ENCODE measurements at places on chromosomes 5 and 9.

GRCh38 chr5:178688551-178688950 lies 41.9 kb downstream of the ZNF354A start:
- DNase-seq = no peak

- peak; percentile 84 for DNase-seq
Measured at GRCh38 chr5:135191084-135191826, 157.2 kb upstream of the PITX1 start.

GRCh38 chr5:10331341-10331796 lies 22.1 kb upstream of the MARCHF6 start:
- peak; percentile 67 for DNase-seq

GRCh38 chr5:112697322-112697721 lies 40.4 kb upstream of the APC start:
- DNase-seq = no peak

GRCh38 chr5:77630114-77630680 lies 8.3 kb downstream of the OTP start:
- peak; percentile 56 for DNase-seq

DNA sequence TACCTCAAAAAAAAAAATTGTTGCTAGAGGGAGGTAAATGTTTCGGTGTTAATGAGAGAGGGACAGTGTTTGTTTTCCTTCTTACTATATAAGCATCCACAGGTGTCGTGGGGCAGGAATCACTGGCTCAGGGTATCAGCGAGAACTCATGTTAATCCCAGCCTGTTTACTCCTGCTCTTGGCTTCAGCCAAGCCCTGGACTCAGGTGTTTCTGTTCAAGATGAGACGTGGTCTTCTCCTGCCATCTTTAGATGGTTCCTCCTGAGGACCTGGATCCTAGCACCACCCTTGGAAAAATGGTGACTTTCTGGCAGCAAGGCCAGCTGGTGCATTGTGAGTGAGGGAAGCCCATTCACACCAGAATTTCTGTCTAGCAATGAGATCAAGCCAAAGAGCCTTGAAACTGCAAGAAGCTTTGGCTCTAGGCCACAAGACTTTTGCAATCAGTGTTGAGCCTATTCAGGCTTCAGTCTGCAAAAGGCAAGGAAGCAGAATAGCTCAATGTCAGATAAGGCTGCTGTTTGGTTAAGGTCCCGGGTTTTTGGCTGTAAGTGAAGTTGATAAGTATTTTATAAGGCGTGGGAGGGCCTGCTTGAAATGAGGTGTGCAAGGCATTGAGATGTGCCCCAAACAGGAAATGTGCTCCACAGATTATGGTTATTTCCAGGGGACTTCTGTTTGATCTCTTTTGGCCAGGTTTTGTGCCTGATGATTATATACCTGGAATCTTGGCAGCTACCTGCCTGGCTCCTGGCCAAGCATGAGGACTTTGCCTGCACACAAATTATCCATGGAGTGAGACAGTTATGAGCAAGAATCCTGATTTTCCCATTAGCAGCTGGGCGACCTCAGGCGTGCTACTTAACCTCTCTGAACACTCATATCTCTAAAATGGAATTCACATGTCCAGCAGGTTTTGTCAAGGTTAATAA lies 99.8 kb downstream of the TENT4A start:
- peak; percentile 85 for DNase-seq

DNA sequence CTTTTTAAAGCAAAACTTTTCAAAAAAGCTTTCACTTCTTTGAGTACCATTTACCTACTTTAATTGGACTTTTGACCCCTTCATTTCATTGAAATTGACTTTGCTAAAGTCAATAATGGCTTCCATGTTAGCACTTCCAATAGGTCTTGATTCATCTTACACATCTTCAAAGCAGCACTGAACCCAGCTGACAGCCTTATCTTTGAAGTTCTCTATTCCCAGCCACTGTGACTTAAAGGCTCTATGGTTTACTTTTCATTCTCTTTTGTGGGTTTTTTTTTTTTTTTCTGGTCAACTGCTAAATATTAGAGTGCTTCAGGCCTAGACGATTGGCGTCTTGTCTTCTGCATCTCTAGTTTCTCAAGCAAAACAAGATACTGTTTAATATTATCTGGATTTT lies 385.0 kb downstream of the CTNND2 start:
- DNase-seq = no peak

GRCh38 chr5:73214306-73214705 lies 41.3 kb downstream of the TMEM174 start:
- DNase-seq = no peak
